ENCODE measurements at places on chromosomes 1 and 21. TPM values are rescaled to one million over a fixed set of nuclear protein-coding genes. Genes with fewer than 3 reads are reported as not detected.

DNA sequence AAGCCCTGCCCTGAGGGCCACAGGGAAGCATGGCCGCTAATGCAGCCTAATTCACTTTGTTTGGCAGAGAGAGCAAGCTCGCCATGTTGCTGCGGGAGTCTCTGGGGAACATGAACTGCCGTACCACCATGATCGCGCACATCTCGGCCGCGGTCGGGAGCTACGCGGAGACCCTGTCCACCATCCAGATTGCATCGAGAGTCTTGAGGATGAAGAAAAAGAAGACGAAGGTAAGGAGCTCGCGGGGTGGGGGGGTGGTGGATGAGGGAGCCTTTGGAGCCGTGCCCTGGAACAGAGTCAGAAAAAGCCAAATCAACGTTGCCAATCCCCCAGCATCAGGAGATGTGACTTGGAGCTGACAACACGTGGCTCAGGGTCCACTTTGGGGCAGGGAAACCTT, 529.4 kb downstream of the KIF26B start:
- no peak for DNase-seq

GRCh38 chr1:119829625-119830024, 18.4 kb upstream of the REG4 start:
- no peak for DNase-seq

The COP1 gene
- total RNA-seq = 8.8 TPM

The AIRE gene
- total RNA-seq = not detected

DNA sequence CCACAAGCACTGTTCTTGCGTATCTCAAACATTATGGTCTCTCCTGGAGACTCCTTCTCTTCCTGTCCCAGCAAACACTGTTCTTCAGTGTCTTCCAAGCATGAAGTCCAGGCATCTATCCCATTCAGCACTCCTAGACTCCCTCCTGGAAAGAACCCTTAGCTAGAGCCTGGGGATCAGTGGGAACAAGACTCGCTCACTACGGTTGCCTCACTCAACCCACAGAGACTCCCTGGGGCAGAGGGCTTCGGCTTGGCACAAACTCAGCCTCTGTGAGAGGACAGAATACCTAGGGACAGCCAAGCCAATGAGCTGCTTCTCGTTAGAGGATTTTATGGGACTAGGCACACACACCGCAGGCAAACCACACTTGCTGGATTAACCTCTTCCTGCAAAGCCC, 86.5 kb upstream of the IPO9 start:
- no peak for DNase-seq

The INSRR gene
- not detected for total RNA-seq

GRCh38 chr1:202018468-202019234, 8.3 kb downstream of the ELF3 start:
- peak; percentile 89 for DNase-seq

All from PC-3 (cell line).